Activated CD4-positive, alpha-beta memory T cell treated with anti-CD3 and anti-CD28 coated beads for 36 hours (primary cell): ENCODE measurements at places on chromosomes 1 and 21. TPM values are rescaled to one million over a fixed set of nuclear protein-coding genes. Genes with fewer than 3 reads are reported as not detected.

The MFSD2A gene
- total RNA-seq: 6.0 TPM

The ALDH9A1 gene
- 34.1 TPM for total RNA-seq

The KRTAP7-1 gene
- total RNA-seq: not detected

The BACE2 gene
- 0.77 TPM for total RNA-seq

DNA sequence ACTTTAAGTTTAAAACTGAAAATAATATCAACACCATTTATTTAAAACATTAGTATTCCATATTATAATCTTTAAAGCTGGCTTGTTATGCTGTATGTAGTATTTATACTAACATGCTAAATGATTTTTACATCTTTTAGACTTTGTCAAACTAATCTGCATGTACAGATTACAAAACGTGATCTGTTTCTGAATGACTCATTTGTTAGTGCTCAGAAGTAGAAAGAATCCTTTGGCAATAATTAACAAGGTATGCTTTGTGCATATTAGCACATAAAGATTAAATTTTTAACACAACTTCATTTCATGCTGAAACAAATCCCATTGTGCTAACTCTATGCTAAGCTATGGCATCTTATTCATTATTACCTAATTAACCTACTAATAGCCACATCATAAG, 242.4 kb downstream of the BARHL2 start:
- no peak for DNase-seq

DNA sequence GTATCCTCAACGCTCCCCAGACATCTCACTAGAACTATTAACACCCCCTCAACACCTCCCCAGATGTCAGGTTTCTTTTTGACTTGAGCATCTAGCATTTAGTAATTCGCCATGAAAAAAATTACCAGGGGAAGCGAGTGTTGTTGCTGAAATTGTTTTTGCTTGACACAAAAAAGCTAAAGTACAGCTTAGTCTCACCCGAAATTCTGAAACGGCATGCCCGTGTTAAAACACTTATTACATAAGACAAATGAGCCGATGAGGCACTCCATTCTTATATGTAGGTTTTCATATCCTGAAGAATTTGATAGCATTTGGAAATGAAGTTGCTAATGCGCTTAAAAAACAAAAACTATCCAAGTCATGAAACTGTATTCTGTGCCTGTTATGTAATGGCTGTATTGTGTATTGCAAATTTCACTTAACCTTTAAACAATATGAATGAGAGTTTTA, 1.3 kb upstream of the NRIP1 start:
- no peak for DNase-seq

DNA sequence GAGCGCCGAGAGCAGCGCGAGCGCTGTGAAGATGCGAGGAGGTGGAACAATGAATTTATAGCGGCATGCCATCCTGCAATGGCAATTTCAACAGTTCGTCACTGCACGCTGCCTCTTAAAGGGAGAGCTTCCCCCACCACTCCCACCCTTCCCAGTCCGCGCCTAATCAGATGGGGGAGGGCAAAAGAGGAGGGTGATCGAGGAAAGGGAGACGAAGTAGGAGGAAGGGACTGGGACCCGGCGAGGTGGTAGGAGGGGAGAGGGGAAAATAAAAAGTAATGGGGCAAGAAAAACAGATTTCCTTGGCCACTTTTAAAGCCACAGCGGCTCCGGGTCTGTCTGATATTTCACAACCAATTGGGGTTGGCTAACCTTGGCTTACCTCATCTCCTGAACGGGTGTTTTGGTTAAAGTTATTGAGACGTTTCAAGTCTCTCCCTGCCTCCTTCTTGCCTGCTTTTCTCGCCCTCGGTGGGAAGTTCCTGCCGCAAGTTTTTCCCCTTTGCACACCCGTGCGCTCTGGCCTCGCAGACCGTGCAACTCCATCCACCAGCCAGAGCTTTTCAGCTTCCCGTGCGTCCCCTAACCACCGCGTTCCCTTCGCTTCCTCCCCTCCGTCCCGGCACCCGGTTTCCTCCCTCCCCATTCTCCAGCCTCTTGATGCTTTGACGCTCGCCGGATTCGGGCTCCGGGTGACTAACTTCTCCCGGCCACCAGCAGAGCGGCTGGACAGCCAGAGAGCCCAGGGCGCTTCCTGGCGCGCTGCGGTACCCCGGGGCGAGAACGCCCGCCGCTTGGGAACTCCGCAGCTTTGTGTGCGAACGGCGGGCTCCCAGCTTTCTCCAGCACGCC, at the start of gene ADAMTS5:
Gene ADAMTS5 (minus strand): TSS at position 27 of the 852 bp plus-strand sequence. CDS start 697 bp downstream, outside the sequence.
- no peak for DNase-seq

DNA sequence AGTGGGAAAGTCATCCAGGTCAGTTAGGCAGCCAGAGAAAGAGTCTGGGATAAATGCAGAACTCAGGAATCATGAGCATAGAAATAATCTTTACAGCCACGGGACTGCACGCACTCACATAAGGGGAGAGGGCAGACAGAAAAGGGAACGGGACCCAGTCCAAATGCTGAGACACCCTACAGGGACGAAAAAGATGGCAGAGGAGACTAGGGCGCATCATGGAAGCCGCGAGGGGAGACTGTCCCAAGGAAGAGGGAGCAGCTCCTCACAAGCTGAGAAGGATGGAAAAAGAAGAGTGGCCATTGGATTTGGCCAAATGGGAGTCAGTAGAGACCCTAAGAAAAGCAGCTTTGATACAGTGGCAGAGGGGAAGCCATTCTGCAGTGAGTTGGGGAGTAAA, 102.9 kb upstream of the TLR5 start:
- no peak for DNase-seq

GRCh38 chr1:178407655-178408054, 89.1 kb downstream of the CLEC20A start:
- no peak for DNase-seq

DNA sequence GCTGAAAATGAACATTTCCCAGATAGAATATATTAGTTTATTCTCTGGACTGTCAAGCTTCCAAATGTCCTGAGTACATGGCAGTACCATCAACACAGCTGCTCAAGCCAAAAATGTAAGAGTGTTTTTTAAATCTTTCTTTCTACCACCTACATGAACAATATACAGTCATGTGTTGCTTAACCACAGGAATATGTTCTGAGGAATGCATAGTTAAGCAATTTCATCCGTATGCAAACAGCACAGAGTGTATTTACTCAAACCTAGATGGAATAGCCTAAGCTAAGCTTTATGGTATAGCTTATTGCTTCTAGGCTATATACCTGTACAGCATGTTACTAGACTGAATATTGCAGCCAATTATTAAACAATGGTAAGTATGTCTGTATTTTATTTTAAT, 561.9 kb upstream of the ADGRL4 start:
- DNase-seq: no peak
